Left hindlimb (tissue), 1 donor: ENCODE measurements at places on chromosomes 7 and 10.

- no peak for DNase-seq
Observed at GRCh38 chr7:3109311-3109915, 65.7 kb upstream of the CARD11 start.

GRCh38 chr10:59279476-59279875 lies 82.9 kb downstream of the FAM13C start:
- DNase-seq, result no peak

DNA sequence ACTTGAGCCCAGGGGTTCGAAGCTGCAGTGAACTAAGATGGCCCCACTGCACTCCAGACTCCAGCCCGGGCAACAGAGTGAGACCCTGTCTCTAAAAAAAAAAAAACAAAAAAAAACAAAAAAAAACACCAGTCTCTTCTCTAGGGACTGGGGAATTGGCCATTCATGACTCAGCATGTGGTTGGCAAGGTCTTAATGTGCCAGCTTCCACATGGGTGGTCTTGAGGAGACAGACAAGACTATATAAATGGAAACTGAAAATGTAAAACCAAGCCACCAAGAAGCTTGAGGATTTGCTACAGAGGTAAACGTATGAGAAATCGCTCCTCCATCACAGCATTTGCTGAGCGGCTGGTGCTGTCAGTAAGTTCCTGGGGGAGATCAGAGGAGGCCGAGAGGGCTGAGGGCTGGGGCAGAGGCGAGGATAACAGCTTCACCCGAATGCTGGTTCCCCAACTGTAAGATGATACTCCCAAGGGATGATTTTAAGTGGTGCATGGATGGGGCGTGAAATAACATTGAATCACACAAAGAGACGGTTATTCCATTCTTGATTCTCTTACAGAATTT lies 128.7 kb downstream of the C10orf105 start:
- no peak for DNase-seq

DNA sequence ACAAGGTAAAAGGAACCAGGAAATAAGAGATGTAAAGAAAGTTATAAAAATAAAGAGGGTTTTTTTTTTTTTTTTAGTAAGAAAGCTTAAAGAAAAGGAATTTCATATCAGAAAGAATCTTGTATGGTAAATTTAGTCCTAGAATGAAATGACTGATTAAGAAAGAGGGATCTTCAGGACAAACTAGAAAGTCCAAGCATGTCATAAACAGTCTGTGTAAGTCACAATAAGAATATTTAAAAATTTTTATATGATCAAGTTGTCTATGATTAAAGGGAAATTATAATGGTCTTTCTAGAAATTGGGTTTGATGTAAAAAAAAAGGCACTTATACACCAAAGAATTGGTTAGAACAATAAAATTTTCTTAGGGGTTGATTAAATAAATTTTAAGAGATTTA lies 289.5 kb downstream of the XPNPEP1 start:
- DNase-seq, result no peak

DNA sequence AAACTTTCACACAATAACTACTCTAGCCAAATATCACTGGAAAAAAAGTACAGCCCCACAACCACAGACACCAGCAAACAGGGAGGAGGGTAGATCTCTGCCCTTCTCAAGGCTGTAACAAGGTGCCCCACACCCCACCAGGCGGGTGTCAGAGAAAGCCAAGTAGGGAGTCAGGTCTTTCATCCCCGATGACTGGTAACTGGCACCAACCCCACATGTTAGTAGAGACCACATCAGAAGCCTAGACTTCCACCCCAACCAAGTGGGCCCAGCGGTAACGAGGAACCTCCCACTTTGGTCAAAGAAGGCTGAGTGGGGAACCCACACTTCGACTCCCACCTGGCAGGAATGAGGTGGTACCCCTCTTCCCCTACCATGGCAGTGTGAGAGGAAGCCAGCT lies 16.4 kb upstream of the RUFY2 start:
- no peak for DNase-seq

DNA sequence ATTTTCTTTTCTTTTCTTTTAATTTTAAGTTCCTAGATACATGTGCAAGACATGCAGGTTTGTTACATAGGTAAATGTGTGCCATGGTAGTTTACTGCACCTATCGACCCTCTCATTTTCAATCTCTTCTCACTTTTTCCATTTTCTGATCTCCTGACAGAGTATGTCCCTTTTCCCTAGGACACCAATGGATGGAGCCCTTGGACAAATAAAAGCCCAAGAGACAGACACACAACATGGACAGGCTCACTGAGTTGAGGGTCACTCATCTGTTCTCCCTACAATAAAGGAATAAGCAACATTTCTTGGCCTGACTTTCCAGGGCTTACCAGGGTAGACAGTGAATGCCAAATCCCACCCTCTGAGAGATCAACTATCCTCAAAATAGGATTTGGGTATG lies 15.2 kb upstream of the UBE2D1 start:
- no peak for DNase-seq

- no peak for DNase-seq
Observed at GRCh38 chr7:87420173-87420572, 55.3 kb downstream of the ABCB4 start.
